ENCODE measurements at places on chromosomes 2 and 18.

- DNase-seq: no peak
These were observed 48.9 kb upstream of the BCL11A start for GRCh38 chr2:60602388-60602787.

GRCh38 chr18:36297417-36298125 is at the start of gene FHOD3:
Gene FHOD3, plus strand, starts transcription at chr18:36297713. Its CDS starts 123 bp downstream, at chr18:36297836.
- peak; percentile 50 for DNase-seq

GRCh38 chr2:46489423-46490174 is 10.2 kb downstream of the TMEM247 start:
- DNase-seq: peak; percentile 21

DNA sequence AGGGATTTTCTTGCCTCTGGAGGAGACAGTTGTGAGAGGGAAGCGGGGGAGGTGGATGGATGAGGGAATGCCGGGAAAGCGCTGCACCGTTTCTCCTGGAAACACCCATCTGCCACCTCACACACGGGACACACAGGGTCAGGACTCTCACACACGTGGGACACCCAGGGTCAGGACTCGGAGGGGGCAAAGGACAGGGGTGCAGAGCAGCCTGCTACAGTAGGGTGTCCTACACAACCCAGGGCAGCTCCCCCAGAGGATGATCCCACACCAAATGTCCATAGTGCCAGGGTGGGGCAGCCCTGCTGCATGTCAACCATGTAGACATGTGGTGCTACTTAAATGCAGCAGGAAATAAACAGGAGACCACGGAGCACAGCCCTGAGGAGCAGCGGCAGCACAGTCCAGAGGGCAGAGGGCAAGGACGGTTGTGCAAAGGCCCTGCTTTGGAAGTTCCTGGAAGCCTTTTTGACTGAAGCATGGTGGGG is 5.1 kb downstream of the RAMP1 start:
- DNase-seq: no peak

DNA sequence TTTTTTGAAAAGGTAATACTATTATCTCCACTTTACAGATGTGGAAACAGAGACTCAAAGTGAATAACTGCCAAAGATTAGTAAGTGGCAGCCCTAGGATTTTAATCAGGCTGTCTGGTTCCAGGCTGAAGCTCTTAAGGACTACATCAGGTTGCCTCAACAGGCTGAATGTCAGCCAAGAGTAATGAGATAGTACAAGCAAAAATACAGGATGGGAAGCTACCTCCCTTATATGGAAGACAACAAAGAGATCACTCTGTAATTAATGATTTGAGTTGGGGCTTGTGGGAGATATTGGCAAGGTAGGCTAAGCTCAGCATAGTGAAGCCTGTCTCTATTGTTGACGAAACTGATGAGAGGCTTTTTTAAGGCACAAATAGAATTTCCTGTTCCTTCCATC is 323.1 kb downstream of the KCNJ3 start:
- DNase-seq: no peak

- no peak for DNase-seq
These were observed 48.2 kb downstream of the IL1RL2 start for GRCh38 chr2:102235042-102235473.

GRCh38 chr2:166803373-166804000 is 84.8 kb upstream of the XIRP2 start:
- no peak for DNase-seq

DNA sequence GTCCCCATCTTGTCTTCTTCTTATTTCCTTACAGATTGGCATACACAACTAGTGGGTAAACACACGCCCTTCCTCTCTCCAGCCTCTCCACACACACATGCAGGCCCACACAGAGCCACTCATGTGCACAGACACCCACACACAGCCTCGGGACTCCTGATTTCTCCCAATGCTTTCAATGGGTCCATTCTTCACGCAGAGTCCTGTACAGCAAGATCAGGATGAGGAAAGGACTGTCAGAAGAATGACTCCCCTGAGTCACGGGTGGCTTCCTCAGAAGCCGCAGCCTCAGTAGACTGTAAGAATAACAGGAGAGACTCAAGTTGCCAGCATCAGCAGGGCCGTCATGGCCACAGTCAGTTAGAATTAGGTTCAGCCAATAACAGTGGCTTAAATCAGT is 109.1 kb upstream of the GLI2 start:
- DNase-seq: no peak

GRCh38 chr2:198054299-198054698 is 249.9 kb downstream of the PLCL1 start:
- DNase-seq: peak; percentile 21

DNA sequence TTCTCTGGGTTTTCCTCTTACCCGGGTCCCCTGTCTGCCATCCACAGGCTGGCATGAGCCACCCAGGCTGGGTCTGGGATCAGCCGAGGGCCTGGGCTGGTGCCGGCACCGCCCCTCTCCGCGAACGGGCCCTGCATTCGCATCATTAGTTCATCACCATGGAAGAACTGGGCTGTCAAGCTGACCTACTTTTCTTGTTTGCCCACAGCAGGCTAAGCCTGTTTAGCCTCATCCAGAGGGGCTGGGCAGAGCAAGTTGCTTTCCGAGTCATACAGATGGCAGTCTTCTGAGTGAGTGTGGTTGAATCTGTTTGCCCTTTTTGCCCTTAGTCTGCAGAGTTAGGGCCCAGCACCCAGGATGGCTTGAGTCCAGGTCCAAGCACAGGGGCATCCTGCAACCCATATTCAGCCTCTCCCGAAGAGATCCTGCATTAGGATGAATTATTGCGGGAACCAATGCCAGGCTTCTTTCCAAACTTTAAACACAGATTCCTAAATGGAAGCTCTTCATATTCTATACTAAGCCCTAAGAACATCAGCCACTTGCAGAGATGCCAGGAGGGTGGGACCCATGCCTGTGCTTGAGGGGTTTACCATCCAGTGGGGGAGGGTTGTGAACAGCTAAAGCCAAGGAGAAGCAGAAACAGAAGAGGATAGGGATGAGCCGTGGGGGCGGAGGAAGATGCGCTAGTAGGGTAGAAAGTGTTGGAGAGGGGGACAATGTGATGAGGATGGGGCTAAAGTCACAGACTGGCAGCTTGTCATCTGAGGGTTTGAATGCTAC is 68.0 kb downstream of the NPAS2 start:
- no peak for DNase-seq

DNA sequence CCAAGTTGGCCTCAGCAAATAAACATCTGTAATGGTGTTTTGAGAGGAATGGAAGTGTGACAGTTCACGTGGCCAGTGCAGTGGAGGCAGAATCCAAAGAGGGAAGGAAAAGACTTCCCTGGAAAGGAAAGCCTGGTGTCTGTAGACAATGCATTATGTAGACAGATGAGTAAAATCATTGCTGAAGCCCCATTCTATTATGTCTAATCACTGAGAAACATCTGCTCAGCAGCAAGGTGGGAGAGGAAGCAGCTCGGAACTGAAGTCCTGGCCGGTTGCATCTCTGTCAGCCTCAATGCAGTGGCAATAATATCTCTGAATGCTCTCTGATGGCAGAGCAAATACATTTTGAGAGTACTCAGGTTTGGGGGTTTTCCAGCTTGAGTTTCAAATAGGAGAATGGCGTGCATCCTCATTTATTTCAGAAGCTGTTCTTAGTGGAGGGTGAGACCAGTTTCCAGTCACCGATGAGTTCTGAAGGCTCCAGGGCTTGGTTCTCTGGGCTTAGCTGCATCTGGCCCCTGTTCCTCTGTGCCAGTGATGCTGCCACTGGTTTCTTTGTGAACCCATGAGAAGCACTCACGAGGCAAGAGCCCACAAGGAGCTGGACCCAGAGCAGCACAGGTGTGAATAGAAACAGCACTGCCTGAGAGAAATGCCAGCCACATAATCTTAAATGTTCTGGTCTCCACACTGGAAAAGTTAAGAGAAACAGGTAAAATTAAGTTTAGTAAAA is 63.3 kb downstream of the RPIA start:
- no peak for DNase-seq

DNA sequence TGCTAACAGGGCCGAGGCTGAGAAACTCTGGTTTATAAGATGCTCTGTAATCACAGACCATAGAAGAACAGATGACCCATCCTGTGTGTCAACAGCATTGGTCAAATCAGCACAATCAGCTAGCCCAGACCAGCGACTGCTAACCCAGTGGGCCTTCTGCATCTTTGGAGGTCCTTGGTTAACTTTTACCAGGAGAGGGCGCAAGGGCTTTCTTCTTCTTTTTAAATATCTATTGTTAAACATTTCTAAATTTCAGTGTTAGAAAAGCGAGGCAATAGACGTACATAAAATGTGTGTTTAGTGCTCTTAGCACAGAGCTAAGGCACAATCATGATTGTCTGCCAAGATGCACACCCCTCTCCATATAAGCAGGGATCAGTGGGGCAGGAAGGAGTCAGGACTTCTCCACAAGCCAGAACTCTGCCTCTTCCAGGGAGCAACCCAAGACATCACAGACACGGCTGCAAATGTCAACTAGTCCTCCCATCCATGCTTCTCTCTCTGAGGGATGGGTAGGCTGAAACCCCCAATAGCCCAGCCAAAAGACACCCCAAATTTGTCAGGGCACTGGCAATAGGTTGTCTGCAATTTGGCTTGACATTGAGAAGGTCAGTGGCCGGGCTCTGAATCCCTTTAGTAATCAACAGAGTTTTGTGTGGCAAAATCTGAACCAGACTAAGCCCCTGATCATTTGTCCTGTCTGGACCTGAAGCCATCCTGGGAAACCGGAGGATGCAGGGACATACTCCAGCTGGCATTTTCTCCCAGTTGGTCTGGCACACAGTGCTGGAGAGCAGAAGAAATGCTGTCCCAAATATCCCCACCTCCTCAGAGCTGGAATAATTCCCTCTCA is 188.2 kb downstream of the BCL2 start:
- peak; percentile 48 for DNase-seq

DNA sequence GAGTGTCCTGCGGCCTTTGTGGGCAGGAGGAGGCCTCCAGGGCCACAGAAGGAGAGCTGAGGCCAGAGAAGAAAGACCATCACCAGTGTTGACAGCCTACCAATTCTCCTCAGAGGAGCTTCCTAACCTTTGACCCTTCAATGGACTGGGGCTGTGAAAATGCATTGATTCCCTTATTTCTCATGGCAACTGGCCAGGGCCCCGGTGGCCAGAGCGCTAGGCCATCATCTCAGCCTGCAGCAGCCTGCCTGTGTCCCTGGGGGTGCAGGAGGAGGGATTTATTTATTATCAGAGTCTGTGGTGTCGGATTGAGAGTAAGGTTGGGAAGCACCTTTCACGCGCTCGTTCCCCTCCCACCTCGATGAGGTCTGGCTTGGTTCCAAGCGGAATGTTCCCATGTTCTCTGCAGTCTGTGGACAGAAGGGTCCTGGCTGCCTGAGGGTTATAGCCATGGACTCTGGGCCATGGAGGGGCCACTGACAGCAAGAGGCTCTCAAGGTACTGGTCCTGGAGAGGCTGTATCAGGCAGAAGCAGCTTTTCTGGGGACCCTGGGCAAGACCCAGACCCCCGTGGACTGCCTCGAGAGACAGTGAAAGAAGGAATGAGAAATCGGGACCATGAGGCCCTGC is 53.8 kb downstream of the CYP27C1 start:
- no peak for DNase-seq

GRCh38 chr2:198259496-198259895 is 455.1 kb downstream of the PLCL1 start:
- no peak for DNase-seq

DNA sequence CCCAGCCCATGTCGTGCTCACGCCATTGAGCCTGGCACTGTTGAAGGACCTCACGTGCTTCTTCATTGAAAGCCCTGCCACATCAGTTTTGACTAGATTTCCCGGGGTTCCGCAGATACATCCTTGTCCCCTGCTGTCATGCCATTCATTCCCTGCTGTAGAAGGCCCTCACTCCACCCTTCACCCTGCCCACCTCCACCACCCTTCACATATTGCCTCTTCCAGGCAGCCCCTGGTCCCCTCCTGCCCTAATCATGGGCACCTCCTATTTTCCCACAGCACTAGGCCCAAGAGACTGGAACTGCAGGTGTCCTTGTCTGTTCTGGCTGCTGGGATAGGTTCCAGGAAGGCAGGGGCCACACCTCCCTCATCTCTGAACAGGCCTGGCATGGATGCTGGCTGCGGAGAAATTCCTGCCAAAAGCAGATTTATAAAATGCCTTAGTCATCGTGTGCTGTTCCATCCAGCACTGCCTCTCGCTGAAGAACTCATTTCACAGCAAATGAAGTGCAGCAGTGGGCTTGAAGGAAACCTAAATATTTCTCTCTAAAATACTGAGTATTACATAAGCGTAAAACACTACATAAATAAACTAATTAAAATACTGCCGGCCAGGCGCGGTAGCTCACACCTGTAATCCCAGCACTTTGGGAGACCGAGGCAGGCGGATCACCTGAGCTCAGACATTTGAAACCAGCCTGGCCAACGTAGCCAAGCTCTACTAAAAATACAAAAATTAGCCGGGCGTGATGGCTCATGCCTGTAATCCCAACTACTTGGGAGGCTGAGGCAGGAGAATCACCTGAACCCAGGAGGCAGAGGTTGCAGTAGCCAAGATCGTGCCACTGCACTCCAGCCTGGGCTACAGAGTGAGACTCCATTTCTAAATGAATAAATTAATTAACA is 38.4 kb downstream of the EIF4E2 start:
- peak; percentile 35 for DNase-seq

DNA sequence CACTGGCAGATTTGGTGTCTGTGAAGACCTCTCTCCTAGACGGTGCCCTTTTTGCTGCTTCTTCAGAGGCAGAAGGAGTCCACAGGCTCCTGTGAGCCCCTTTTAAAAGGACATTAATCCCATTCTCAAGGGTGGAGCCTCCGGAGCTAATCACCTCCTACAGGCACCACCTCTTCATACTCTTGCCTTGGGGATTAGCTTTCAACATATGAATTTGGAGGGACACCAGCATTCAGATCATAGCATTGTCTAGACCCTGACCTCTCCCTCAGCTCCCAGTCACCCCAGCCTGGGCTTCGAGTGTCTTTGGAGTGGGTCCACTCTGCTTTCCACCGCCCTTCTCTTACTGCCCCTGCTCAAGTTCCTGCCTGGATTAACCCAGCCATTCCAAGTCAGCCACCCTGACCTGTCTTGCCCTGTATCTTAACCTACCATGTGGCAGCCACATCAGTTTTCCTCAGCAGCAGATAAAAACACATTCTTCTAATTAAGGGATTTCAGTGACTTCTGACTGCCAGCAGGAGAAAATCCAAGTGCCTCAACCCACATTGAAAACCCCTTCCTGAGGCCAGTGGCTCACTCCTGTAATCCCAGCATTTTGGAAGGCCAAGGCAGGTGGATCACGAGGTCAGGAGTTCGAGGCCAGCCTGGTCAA is 6.1 kb upstream of the NCL start:
- DNase-seq: no peak

Data from HFFc6 (cell line).